ENCODE measurements at places on chromosomes 7 and 10. TPM values are rescaled to one million over a fixed set of nuclear protein-coding genes. Genes with fewer than 3 reads are reported as not detected.

The COMMD3 gene
- 35.5 TPM for total RNA-seq

The SYT15B gene
- total RNA-seq: 0.65 TPM

The LIMK1 gene
- total RNA-seq: 39.1 TPM

The PRKAR2B gene
- total RNA-seq: 18.9 TPM

The NOLC1 gene
- total RNA-seq: 50.6 TPM

Data from vein endothelial cell (primary cell).